B cell (primary cell): ENCODE measurements at places on chromosomes 2 and 18.

DNA sequence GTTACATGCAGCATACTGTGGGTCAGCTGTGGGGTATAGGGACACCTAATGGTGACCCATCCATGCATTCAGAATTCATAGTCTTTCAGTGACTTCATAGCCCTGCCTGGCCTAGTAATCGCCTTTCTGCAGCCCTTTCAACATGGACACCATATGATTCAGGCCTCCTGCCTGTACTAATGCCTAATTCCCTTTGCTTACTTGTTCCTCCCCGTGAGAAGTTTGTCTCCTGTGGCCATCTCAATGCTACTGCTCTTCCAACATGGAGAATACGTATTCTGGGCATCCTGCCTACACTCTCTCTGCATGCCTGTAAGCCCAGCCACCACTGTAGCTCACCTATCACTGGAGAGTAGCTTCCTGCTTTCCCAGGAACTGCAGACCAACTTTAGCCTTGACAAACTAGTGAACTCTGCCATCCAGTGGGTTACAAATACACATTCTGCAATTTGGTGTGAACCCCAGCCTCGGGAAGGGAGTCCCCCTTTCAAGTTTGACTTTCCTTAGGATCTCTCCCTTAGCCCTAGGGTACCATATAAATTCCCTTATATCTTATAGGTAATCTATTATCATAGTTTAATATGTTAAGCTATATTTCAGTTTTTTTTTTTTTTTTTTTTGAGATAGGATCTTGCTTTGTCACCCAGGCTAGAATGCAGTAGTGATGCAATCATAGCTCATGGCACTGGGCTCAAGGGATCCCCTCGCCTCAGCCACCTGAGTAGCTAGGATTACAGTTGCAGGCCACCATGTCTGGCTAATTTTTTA is 22.3 kb downstream of the M1AP start:
- H3K4me1 ChIP-seq = no peaks in the 10 kb centered on the region
- no peak for DNase-seq
- no peaks in the 10 kb centered on the region for H3K36me3 ChIP-seq
- H3K4me3 ChIP-seq = no peak overlapping the region

- H3K4me3 ChIP-seq = no peak overlapping the region
- DNase-seq = no peak
These were observed 284.6 kb upstream of the UBE2E3 start for GRCh38 chr2:180695586-180696401.

DNA sequence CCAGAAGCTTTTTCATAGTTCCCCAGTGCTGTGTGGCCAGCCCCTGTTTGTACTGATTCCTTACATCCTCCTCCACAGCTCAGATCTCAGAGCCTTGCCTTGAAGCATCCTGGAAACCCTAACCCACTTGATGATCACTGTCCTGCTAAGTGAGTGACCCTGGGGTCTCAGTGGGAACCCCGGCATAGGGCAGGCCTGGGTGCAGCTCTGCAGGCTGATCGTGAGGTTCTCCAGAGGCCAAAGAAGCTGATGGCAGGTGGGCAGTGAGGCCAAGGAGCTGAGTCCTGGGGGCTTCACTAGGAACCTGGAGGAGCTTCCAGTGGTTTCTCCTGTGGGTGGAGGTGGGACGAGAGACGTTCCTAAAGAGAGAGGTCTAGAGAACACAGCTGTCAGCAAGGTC is 47.4 kb upstream of the BIN1 start:
- no peak overlapping the region for H3K27ac ChIP-seq
- H3K36me3 ChIP-seq = no peaks in the 10 kb centered on the region
- DNase-seq = no peak
- H3K4me3 ChIP-seq = no peak overlapping the region
- H3K27me3 ChIP-seq = no peaks in the 10 kb centered on the region

DNA sequence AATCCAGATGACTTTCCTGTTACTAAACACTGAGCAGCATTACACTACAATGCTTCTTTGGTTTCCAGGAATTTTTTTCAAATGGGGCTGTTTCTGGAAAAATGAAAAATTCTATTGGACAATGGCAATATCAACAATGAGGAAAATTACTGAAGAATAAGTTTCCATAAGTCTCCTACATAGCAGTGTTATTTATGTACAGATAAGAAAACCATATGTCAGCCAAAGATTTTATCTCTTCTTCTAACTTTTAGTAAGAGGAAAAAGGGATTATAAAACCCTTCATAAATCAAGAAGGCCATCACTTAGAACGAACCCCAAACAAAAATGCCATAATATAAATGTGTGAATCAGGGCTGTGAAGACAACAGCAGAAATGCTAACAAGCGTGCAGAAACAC is 31.6 kb upstream of the NOSTRIN start:
- H3K4me3 ChIP-seq = no peak overlapping the region
- H3K36me3 ChIP-seq = peaks cover 3% of the 10 kb centered on the region
- H3K27ac ChIP-seq = no peak overlapping the region
- H3K27me3 ChIP-seq = no peaks in the 10 kb centered on the region
- no peaks in the 10 kb centered on the region for H3K4me1 ChIP-seq
- no peak for DNase-seq

DNA sequence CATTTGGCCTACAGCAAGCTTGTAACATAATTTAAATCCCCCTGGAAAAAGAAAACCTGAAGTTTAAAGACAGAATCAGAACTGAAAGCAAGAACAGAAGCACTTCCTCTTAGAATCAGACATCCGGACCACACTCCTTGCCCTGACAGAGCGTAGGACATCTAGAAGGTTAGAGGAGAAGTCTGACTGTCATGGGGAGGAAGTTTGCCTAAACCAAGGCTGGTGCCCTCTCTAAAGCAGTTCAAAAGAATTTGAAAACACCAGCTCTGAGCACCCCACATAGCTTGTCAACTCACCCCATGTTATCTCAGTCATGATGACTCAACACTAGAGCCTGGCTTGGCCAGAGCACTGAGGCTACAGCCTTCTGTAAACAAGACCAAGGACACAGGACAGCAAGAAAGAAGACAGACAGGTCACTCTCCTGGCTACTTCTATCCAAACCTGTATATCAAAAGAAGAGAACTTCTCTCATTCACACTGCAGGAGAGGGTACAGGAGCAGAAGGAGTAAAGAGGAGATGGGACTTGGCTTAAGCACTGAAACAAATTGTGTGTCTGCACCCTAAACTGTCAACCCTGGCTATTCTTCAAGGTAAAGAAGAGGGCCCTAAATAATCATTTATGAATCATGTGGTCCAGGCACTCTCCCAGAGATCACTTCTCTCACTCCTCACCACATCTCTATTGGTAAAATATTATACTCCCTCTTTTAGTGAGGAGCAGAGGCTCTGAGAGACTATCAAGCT is 198.6 kb downstream of the MEMO1 start:
- H3K4me3 ChIP-seq = no peak overlapping the region
- peaks cover 15% of the 10 kb centered on the region for H3K4me1 ChIP-seq
- no peaks in the 10 kb centered on the region for H3K27me3 ChIP-seq
- peak overlapping the region; percentile 75 for H3K27ac ChIP-seq
- no peaks in the 10 kb centered on the region for H3K36me3 ChIP-seq
- DNase-seq = peak; percentile 60

DNA sequence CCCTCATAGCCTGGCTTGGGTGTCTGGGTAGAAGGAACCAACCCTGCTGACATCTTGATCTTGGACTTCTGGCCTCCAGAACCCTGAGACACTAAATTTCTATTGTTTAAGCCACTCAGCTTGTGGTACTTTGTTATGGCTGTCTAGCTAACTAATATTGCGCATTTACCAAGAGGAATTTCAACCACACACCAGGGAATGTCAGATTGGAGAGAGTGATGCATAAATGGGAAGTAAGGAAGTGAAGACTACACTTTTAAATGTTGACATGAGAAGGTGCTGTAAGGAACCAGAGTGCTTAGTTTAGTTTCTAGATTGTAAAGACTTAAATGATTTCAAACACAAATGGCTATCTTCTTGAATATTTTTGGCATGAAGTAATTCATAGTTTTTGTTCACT is 98.9 kb upstream of the ITGB6 start:
- no peak overlapping the region for H3K4me3 ChIP-seq
- H3K27me3 ChIP-seq = no peaks in the 10 kb centered on the region

- no peak overlapping the region for H3K27ac ChIP-seq
- no peaks in the 10 kb centered on the region for H3K36me3 ChIP-seq
- no peak for DNase-seq
- H3K4me1 ChIP-seq = peaks cover 11% of the 10 kb centered on the region
- no peaks in the 10 kb centered on the region for H3K27me3 ChIP-seq
These were observed 38.4 kb downstream of the POMC start for GRCh38 chr2:25129901-25130520.

GRCh38 chr18:908758-909724 is 4.4 kb downstream of the ADCYAP1 start:
- no peak for DNase-seq
- H3K27ac ChIP-seq = no peak overlapping the region
- H3K36me3 ChIP-seq = no peaks in the 10 kb centered on the region
- peaks cover 61% of the 10 kb centered on the region for H3K27me3 ChIP-seq

GRCh38 chr2:19045151-19045550 is 313.3 kb downstream of the OSR1 start:
- no peak overlapping the region for H3K27ac ChIP-seq
- no peaks in the 10 kb centered on the region for H3K4me1 ChIP-seq
- no peak for DNase-seq
- H3K27me3 ChIP-seq = no peaks in the 10 kb centered on the region

GRCh38 chr2:236935631-236936445 is 149.9 kb upstream of the COPS8 start:
- no peaks in the 10 kb centered on the region for H3K36me3 ChIP-seq
- no peak overlapping the region for H3K27ac ChIP-seq
- no peak overlapping the region for H3K4me3 ChIP-seq
- H3K27me3 ChIP-seq = no peaks in the 10 kb centered on the region
- H3K4me1 ChIP-seq = no peaks in the 10 kb centered on the region

DNA sequence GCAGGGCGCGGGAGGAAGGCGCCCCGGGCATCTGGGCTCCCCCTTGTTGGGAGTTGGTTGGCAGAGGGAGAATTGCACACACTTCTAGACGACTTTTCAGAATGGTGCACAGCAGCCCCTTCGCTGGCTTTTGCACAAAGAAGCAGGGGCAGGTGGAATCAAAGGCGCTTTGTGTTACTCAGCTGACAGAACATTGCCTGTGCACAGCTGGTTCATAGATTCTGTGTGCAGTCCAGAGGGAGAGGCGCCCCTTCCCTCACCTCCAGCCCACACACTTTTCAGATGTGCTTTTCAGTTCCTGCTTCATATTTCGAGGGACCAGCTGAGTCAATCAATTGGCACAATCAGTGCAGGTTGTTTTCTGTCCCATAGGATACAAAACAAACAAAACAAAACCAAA is 348.4 kb upstream of the RAB12 start:
- H3K4me1 ChIP-seq = no peaks in the 10 kb centered on the region
- H3K27ac ChIP-seq = no peak overlapping the region
- no peak for DNase-seq
- H3K36me3 ChIP-seq = no peaks in the 10 kb centered on the region

GRCh38 chr2:138507267-138507666 is 5.7 kb downstream of the SPOPL start:
- H3K4me1 ChIP-seq = peaks cover 53% of the 10 kb centered on the region
- no peaks in the 10 kb centered on the region for H3K27me3 ChIP-seq
- DNase-seq = no peak

GRCh38 chr2:145351864-145352425 is 832.0 kb upstream of the ZEB2 start:
- no peak for DNase-seq
- no peak overlapping the region for H3K4me3 ChIP-seq
- no peak overlapping the region for H3K27ac ChIP-seq
- no peaks in the 10 kb centered on the region for H3K4me1 ChIP-seq

- no peaks in the 10 kb centered on the region for H3K4me1 ChIP-seq
- no peak overlapping the region for H3K27ac ChIP-seq
- no peak overlapping the region for H3K4me3 ChIP-seq
- no peaks in the 10 kb centered on the region for H3K27me3 ChIP-seq
These were observed 261.5 kb downstream of the MYCN start for GRCh38 chr2:16201848-16202247.

- no peaks in the 10 kb centered on the region for H3K27me3 ChIP-seq
- no peaks in the 10 kb centered on the region for H3K4me1 ChIP-seq
These were observed 201.2 kb downstream of the SLC4A10 start for GRCh38 chr2:161825429-161825828.

- H3K36me3 ChIP-seq = peaks cover 4% of the 10 kb centered on the region
- H3K4me3 ChIP-seq = no peak overlapping the region
- peak overlapping the region; percentile 29 for H3K27ac ChIP-seq
- DNase-seq = peak; percentile 80
- no peaks in the 10 kb centered on the region for H3K27me3 ChIP-seq
- peaks cover 2% of the 10 kb centered on the region for H3K4me1 ChIP-seq
These were observed 53.8 kb upstream of the RBM44 start for GRCh38 chr2:237744613-237745249.

DNA sequence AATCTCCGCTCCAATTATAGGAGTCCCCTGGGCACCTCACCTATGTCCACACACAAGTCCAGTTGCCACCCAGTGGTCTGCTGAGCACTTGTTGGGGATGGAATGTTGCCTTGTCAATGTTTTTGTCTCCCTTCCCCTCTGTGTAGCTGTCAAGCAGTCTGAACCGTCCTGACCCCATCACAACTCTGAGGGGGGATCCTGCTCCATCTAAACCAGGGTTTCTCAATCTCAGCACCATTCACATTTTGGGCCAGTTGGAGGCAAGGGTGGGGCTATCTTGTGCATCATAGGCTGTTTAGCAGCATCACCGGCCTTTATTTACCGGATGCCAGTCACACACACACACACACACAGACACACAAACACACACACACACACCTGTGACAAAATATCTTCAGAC is 53.0 kb downstream of the CYP26B1 start:
- H3K4me3 ChIP-seq = no peak overlapping the region
- no peaks in the 10 kb centered on the region for H3K4me1 ChIP-seq
- H3K27me3 ChIP-seq = no peaks in the 10 kb centered on the region
- DNase-seq = no peak
- no peaks in the 10 kb centered on the region for H3K36me3 ChIP-seq

DNA sequence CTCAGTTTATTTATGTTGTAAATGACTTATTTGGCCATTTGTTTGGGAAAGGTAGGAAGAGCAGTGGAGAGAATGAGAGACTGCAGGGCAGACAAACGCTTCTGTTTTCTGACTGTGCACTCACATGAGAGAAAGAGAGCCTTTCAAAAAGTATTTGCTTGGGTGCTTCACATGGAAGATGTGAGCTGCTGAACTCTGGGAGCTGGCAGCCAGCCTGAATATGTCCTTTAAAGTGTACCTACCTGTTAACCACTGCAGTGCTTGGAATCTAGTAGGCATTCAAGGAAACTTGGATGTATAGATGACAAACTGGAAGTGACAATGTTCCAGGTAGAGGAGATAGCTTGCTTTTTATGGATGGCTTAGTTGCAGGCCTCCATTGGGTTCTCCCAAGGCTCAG is 68.8 kb downstream of the PTPRM start:
- no peak overlapping the region for H3K27ac ChIP-seq
- no peak overlapping the region for H3K4me3 ChIP-seq
- no peak for DNase-seq

GRCh38 chr18:7537145-7537544 is 30.0 kb upstream of the PTPRM start:
- no peak for DNase-seq
- no peaks in the 10 kb centered on the region for H3K27me3 ChIP-seq
